NCI-H510A treated with DMSO at 0.1 percent for 48 hours (cell line): ENCODE measurements at places on chromosomes 5 and 9.

DNA sequence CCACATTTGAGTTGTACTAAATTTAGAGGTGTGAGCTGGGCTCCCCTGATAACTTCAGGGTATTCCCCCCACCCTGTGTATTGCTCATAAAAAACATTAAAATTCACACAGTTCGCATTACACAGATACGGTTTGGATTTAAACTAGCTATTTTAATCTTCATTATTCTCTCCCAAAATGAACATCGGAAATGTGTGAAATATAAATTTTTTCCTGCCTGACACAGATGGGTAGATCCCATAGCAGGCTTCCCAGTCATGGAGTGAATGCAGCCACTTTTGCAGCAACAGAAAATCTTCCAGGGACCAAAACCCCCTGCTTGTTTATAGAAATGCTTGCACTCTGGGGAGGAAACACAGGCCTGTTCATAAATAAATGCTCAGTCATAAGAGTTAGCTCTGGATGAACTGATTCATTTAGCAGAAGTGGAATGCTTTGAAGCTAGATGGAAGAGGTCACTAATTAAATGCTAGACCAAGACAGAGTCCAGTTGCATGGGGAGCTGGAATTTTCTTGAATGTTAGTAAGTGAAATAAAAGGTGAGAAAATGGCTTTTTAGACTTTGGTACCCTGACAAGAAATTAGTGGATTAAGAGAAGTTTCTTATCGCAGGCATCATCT is 115.6 kb downstream of the PDE8B start:
- DNase-seq = no peak

DNA sequence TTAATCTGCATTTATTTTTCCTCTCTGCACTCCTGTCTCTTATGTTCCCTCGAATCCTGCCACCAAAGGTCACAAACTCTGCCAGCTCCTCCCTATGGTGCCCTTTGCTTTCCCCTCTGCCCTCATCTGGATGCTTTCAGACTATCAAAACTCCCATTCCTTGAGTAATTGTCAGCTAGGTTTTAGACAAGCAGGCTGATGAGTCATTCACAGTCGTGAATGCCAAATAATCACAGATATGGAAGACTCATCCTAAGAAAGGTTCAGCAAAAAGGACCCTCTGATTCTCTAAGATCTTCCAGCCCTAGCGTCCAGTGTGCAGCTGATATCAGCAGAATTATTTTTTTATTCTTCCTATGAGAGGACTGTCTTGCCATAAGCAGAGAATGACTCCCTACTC is 104.5 kb upstream of the NUDT12 start:
- no peak for DNase-seq

DNA sequence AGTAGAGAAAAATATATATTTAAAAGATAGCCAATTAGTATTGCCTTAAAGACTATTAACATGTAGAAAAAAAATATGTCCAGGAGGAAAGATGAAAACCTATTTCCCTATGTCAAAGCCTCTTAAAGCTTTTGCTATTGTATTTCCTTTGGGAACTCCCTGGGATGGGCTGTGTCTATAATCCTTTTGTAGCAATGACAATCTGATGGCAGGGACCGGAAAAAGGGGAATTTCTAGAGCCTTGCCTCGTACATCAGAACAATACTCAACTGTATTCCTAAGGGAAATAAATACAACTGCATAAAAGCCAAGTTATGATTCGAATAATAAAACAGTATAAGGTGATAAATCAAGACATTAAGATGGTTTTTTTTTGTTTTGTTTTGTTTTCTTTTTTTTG is 257.3 kb downstream of the MLLT3 start:
- DNase-seq = no peak

- DNase-seq = no peak
Measured at GRCh38 chr5:52497133-52497693, 290.5 kb upstream of the ITGA1 start.

GRCh38 chr5:102975457-102976182 is 144.3 kb downstream of the GIN1 start:
- no peak for DNase-seq

- no peak for DNase-seq
Measured at GRCh38 chr5:44983006-44983405, 174.3 kb downstream of the MRPS30 start.

- no peak for DNase-seq
Measured at GRCh38 chr9:99262949-99263418, 40.9 kb downstream of the SEC61B start.

DNA sequence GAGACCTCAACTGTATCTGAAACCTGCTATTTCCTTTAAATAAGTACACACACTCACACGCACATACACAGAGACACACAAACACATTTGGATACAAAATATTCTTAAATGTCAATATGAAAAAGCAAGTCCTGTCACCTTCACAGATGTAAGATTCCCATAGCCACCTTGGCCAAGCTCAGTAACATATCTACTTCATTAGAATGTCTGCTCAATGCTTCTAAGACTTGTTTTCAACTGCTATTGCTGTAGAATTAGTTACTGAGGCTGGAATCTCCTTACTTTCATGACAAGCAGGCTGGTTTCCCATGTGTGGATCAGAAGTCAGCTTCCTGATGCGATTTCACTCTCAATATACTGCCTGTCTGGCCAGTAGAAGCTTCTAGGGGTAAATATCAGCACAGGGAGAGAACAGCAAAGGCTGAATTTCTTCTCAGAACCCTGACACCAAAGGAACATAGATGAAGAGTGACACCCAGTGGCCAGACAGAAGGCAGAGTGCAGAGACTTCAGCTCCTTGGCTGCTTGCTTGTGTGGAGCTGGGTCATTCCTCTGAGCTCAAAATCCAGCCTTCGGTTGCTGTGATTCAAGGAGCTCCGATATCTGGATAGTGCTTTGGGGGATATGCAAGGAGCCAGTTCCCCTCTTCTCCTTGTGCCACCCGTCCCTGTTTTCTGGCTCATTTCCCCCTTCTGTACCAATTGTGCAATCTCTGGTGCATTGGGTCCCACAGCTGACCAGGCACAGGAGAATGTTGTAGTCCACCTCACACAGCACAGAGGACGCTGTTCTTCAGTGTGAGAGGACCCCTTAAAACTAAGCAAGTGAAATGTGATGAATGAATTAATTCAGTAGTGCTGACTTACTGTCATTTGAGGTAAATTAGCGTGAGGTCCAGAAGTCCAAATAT is 26.6 kb upstream of the ABLIM3 start:
- DNase-seq = peak; percentile 70

- DNase-seq = no peak
Measured at GRCh38 chr5:55480781-55481180, 54.0 kb downstream of the PLPP1 start.

DNA sequence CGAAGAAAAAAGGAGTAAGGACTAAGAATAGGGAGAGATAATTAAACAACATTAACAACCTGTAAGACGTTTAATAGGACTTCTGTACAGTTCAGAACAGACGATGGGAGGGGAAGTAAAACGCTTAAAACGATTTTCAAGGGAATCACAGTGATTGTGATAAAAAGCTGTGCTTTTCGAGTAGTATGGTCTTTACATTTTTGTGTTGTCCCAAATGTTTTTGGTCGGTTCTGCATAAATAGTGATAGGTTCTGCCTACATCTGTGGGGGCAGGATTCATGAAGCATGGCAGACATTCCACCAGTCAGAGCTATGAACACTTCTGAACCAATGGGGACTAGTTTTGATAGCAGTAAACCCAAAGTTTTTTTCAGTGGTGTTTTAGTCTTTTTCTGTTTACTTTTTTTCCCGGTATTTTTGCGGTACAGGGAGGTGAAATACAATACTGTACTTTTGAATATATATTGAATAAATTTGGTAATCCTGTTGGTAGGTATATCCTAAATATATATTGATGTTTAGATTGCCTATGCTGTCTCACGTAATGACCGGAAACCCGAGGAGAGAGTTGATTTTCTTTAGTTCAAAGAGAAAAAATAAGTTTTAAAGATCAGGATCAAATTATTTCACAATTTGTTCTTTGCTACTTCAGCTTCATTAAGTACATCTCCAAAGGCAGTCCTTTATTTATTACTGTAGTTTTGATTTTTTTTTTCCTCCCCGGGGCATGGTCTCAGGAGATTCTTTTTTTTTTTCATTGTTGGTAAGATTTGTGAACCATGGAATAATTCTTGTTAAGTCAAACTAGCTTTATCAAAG is 1.3 kb downstream of the ERBIN start:
- DNase-seq = no peak

DNA sequence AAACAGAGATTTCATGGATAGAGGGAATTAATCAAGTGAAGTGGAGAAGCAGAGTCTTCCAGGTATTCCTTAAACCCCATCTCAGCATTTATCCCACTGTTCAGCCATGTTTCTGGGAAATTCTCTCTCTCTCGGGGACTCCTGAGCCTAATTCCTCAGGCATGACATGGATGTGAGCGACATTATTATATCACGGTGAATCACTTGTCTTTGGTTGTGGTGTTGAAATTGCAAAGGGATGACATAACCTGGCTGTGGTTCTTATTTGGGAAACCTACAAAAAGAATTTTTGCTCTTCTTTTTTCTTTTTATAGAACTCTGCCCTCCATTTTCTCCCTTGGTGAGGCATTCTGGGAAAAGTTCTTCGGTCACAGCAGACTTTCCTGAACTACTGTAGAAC is 457.9 kb upstream of the PTGER4 start:
- DNase-seq = no peak

GRCh38 chr5:102222772-102223171 is 73.3 kb downstream of the SLCO4C1 start:
- peak; percentile 66 for DNase-seq

DNA sequence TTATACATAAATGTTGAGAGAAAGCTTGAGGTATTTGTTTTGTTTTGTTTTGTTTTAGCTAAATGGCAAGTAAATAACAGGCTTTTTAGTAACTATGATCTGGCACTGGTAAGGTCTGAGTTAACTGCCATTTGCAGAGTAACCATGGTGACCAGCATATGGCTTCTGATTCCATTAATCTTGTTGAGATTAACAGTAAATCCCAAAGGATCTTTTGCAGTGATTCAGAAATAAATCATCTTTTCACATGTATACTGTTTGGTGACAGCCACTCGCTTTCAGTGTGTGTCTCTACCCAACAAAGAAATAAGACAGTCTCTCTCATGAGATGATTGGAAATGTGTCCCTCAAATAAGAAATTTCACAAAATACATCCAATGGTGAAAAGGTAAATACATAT is 235.6 kb downstream of the RAB3C start:
- no peak for DNase-seq

DNA sequence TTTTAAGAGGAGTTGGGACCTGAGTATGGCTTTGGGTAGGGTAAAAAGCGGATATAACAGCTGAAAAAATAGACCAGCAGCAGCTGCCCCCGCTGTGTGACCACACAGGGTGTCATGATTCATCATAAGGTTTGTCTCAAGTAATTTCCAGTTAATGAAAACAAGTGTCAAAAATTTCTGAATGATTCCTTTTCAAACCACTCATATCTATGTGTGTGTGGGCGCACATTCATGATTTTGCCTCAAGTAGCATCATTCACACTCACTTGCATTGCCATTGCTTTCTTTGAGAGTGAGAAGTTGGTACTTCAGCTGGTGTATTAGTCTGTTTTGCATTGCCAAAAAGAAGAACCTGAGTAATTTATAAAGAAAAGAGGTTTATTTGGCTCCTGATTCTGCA is 12.1 kb upstream of the TNFAIP8 start:
- DNase-seq = no peak

DNA sequence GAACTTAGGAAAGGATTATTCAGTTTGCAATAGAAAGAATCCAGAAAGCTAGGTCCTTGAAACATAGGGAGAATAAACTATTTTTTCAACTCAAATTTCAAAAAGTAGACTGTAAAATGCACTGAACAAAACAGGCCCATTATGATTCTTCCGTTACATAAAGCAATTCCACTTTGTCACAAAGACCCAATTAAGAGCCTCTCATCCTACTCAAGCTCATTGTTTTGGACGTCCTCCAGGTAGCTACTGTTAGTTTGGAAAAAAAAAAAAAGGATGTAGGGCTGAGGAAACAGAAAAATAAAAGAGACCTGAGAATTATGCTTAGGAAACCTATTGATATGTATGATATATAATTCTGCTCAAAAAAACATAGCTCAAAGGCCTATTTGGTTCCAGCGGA is 74.0 kb downstream of the DIRAS2 start:
- DNase-seq = peak; percentile 47

DNA sequence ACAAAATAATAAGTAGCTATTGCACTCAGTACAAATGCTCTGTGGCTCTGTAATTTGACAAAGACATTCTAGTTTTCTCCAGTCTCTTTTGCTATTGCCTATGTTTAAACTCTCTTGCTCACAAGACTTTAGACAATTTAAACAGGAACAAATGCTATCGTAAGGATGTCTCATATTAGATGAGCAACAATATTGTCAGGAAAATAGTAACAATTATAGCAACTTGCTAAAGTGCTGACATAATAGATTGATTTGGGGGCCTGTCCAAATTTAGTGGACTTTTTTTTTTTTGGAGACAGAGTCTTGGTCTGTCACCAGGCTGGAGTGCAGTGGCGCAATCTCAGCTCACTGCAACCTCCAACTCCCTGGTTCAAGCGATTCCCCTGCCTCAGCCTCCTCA is 11.8 kb downstream of the KIF2A start:
- no peak for DNase-seq

GRCh38 chr5:38569180-38569579 is 12.7 kb upstream of the LIFR start:
- peak; percentile 78 for DNase-seq

GRCh38 chr5:149930043-149930748 is 14.4 kb downstream of the PDE6A start:
- DNase-seq = no peak

DNA sequence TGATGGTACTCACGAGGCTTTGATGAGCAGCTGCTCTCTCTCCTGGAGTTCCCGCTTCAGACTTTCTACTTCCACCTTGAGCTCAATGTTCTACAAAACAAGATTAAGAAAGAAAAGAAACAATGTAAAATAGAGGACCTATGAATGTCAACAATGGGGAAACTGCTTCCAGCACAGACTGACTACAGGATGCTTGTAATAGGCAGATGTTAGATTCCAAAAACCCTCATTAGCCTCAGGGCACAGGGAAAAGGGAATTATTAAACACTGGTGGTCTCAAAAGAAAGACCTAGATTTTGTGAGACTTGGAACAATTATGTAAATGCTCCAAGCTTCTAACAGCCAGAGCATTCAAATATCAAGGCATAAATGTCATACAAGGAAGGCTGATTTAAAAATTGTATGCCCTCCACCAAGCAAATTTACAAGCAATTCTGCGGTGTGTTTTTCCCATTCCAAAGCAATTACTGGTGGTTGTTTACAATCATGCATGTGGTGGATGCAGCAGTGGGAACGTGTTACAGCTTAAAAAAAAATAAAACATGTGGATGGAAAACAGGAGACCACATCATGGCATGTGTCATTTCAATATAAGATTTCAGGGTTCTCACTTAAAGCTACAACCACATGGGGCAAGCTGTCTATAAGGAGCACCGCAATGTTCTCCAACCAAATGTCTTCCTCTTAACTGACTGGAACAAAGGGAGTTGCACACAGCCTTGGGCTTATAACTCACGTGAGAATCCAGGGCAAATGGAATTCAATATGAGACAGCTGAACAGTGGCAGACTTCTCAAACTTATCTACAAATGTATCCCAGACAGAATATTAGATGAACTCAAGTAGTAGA is 34.0 kb downstream of the CDK5RAP2 start:
- no peak for DNase-seq

GRCh38 chr5:66354422-66354821 is 210.3 kb downstream of the SREK1 start:
- DNase-seq = no peak

GRCh38 chr9:95533996-95534680 is 17.4 kb upstream of the PTCH1 start:
- DNase-seq = no peak

GRCh38 chr9:91560301-91560700 is 136.7 kb upstream of the NFIL3 start:
- no peak for DNase-seq

- no peak for DNase-seq
Measured at GRCh38 chr9:17251100-17251499, 116.3 kb downstream of the CNTLN start.
